Ecto neural progenitor cell (in vitro differentiated cells): ENCODE measurements at places on chromosomes 2 and 18.

DNA sequence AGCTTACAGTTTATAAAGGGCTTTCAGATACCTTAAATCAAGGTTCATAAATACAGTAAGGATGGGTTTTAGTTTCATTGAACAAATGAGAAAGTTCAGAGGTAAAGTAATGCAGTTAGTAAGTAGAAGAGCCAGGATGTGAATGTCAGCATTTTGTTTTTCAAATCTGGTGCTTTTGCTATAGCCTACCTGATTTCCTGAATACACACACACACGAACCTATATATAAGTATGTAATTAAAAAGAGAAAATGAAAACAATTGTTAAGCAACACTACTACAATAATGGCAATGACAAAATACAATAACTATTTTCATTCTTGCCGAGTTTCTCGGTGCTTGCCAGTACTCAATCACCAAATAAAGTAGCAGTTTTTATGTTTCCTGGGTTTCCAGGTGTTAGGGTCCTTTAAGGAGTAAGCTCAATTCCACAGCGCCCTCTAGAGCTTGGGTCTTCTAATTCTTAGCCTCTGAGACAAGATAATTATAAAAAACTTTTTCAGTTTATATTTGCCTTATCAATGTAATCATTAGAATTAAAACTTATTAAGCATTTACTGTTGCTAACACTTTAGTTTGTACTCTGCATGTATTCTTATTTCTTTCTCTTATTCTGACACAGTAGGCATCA lies 512.9 kb upstream of the ACVR2A start:
- DNase-seq: no peak

- DNase-seq: peak; percentile 44
These were observed 5.6 kb upstream of the ASB1 start for GRCh38 chr2:238420878-238421694.

DNA sequence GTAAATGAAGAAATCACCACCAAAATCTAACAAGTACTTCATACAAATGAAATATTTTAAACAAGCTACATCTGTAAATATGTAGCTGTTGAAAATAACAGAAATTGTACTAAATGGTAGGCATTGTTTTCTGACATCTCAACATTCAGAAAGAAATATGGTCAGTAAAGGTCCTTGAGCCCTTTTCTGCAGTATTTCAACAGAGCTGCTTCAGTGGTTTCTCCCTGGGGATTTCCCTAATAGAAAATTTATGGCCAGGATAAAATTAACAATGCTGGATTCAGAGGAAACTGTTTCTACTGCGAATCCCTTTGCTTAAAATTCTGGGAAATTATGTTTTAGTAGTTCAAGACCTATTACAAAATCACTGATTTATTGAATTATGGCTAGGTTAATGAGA lies 256.6 kb downstream of the PIEZO2 start:
- no peak for DNase-seq

- no peak for DNase-seq
These were observed 31.3 kb downstream of the DGKD start for GRCh38 chr2:233385489-233386044.

- DNase-seq: no peak
These were observed 4.8 kb upstream of the ASXL3 start for GRCh38 chr18:33573193-33573592.

DNA sequence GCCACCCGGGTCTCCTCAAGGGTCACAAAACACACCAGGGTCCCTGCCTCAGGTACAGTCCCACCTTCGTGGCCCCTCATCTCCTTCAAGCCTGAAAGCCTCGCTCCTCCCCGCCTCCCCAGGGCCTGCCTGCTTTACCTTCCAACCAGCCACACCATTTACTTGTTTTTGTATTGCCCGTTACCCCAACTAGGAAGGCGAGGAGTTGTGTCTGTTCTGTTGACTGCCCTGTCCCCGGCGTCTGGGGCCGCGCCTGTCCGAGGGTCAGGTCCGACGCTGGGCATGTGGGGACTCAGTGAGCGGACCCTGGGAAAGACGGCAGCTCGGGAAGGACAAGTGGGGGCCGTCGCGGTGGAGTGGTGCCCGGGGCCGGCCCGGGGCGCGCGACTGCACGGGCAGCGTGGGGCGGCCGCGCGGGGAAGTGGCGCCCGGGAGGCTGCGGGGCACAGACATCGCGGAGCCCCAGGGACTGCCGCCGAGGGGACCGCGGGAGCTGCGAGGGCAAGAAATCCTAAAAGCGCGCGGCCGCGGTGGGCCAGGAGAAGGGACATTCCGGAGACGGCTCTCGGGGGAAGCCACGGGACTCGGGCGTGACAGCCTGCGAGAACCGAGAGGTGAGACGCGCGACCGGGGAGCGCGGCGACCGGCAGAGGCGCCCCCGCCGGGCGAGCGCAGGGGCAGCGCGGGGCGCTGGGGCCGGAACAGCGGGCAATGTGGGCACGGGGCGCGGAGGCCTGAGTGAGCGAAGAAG lies 797 bp upstream of the GRHL1 start:
- DNase-seq: peak; percentile 75

- no peak for DNase-seq
These were observed 20.5 kb upstream of the RPL37A start for GRCh38 chr2:216478151-216478550.

GRCh38 chr2:26043109-26043508 lies 9.2 kb downstream of the RAB10 start:
- no peak for DNase-seq

DNA sequence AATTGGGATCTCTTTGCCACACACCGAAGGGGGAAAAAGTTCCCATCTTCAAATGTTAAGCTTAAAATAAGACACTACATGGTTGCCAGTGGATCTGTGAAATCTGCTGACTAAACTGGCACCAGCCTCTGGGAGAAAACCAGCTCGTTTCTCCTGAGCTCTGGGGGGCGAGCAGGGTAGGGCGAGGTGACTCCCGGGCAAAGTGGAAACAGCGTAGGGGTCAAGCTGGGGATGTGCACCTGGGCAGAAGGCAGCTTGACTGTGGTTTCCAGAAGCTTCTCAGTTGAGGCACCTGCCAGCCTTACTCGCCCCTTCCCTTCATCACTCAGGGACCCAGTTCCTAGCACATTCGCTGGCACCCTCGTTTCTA lies 62.8 kb downstream of the SFXN5 start:
- DNase-seq: no peak

GRCh38 chr2:109258376-109258775 lies 129.4 kb downstream of the SH3RF3 start:
- no peak for DNase-seq

- DNase-seq: no peak
These were observed 273.0 kb upstream of the ID2 start for GRCh38 chr2:8408560-8409460.

GRCh38 chr18:75238100-75238499 lies 27.5 kb downstream of the TSHZ1 start:
- no peak for DNase-seq

- no peak for DNase-seq
These were observed 155.4 kb upstream of the KYNU start for GRCh38 chr2:142722086-142722485.

GRCh38 chr18:76822506-76823160 lies at the start of gene ZNF236:
Gene ZNF236, plus strand, starts transcription at chr18:76822557. Its CDS starts 51 bp downstream, at chr18:76822608.
- peak; percentile 79 for DNase-seq

GRCh38 chr18:74217476-74218143 lies 69.3 kb downstream of the TIMM21 start:
- DNase-seq: no peak

DNA sequence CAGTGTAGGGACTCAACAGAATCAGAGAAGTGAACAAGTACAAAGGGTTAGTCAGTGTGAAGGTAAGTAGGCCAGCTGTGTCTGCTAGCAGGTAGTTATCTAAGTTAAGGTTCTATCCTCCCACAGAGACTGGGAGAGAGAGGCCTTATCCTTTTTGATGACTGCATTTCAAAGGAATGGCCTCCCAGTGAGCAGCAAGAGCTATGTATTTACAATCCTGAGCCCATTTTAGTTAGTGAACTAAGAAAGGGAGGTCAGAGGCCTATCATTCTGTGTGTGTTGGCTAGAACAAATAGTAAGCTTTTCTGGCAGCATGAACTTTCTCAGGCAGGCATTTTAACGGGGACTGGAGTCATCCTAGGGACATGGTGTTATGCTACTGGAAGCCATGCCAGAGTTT lies 182.9 kb downstream of the VWC2L start:
- no peak for DNase-seq

- DNase-seq: no peak
These were observed 558.4 kb downstream of the SLC4A3 start for GRCh38 chr2:220185766-220186305.

- DNase-seq: no peak
These were observed 12.0 kb upstream of the DGKD start for GRCh38 chr2:233342301-233342700.

GRCh38 chr2:80548469-80548868 lies 243.9 kb upstream of the LRRTM1 start:
- DNase-seq: no peak

- DNase-seq: no peak
These were observed 17.2 kb upstream of the IL37 start for GRCh38 chr2:112893752-112894151.

DNA sequence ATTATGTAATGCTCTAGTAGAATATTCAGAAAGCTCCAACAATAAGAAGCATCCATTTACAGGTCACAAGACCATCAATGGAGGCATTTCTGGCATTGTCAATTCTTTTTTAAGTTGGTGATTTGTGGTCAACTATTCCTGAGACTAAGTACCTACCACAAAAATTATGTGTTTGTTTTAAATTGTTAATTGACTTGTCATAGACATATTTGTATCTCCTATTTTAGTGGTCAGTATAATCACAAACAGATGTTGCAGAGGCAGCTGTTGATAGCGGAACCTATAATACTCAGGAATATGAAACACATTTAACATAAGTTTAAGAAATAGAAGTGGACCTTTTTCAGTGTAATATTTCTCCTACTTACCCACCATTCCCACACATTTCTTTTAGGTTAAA lies 430.1 kb downstream of the CCDC85A start:
- DNase-seq: no peak

DNA sequence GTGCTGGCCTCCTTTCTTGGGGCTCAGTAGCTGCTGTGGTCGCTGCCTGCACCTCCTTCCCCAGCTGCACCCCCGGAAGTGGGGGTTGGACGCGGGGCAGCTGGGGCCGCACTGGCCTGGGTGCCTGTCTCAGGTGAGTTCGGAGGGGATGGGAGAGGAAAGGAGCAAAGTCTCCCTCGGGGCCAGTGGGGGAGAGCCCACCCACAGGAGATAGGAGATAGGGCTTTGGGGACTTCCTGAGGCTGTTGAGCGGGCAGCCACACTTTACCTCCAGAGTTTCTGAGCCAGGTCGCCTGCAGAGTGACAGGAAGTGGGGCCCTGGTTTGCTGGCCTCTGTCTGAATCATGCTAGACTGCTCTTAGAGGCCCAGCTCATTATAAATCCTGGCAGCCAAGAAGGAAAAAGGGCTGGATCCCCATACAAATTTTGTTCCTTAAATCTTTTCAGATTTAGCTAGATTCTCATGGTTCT lies 8.1 kb downstream of the MBP start:
- no peak for DNase-seq

DNA sequence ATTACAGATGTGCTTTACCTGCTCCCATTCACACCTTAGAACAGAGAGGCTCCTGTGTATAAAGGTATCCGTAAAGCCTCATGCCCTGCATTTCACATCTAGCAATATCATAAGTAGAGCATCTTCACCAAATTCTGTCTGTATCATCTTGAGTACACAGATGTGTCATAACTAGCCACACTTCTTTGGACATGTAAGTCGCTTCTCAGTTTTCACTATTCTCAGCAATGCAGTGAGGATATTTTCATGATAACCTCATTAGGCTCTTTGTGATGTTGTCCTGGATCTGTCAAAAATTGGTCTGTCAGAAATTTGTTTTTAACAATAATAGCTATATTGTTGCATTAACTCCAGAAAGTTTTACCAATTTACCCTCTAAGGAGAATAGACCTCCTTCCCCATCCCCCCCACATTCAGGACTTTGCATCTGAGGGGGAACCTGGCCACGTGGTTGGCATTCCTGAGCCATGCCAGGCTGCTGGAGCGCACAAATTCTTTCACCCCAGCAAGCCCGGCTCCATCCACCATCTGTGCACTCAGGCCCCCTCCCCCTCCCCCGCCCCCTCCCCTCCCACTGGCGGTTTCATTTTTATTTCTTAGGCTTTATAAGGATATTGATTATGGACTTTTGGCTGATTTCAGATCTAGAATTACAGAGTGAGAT lies 34.1 kb downstream of the AGAP1 start:
- no peak for DNase-seq

GRCh38 chr2:25557179-25558036 lies 116.0 kb downstream of the DTNB start:
- DNase-seq: no peak

GRCh38 chr2:119283873-119284331 lies 60.3 kb downstream of the STEAP3 start:
- DNase-seq: no peak

GRCh38 chr2:8986327-8986976 lies 17.0 kb downstream of the MBOAT2 start:
- DNase-seq: no peak

GRCh38 chr2:136191041-136191440 lies 73.1 kb upstream of the CXCR4 start:
- no peak for DNase-seq

GRCh38 chr2:43082903-43083677 lies 143.3 kb downstream of the ZFP36L2 start:
- DNase-seq: no peak

GRCh38 chr2:118535818-118536212 lies 311.6 kb downstream of the EN1 start:
- no peak for DNase-seq

DNA sequence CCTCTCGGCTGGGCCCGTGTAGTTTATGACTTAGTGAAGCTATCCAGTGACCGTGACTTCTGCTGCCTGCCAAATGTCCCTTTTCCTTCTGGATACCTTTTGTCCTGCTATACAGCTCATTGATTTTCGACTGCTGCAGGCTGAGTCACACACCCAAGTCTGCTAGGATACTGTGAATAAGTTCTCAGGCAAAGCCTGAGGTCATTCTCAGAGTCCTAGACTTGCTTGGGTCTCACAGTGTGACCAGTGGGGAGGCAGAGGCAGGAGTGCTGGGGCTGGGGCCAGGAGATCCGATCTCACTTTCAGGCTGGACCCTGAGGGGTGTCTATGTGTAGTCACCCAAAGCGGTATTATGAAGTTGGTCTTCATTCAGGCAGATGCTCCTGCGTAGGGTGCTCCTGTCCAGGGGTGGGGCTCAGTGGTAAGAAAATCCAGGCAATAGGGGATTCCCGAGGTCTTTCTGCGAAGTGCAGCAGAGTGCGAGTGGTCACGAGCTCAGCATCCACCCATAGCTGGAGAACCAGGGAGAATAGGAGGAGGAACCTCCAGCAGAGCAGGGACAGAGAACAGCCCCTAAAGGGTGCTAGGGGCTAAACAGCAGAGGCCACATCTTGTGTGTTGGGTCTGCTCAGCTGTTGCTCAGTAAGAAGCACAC lies 268.6 kb upstream of the NCKAP5 start:
- DNase-seq: no peak

DNA sequence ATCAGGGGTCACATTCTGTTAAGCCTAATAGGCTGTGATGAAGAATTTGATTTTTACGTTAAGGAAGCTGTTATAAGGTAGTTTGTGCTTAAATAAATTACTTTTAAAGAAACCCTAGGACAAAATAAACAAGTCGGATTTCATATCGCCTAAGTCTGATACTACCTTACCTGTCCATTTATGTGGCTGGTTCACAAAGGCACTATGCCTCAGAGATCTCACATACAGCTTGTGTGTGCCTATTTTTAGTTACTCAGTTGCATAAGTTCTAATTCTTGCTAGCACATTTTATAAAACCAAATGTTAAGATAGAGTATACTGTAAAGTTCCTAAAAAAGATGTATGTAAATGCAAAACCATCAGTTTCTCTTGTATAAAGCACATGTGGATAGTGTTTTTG lies 40.0 kb downstream of the AGFG1 start:
- no peak for DNase-seq
